ENCODE measurements at places on chromosomes 2 and 18. TPM values are rescaled to one million over a fixed set of nuclear protein-coding genes. Genes with fewer than 3 reads are reported as not detected.

- no peak for DNase-seq
Measured at GRCh38 chr2:235834781-235835180, 333.4 kb downstream of the GBX2 start.

DNA sequence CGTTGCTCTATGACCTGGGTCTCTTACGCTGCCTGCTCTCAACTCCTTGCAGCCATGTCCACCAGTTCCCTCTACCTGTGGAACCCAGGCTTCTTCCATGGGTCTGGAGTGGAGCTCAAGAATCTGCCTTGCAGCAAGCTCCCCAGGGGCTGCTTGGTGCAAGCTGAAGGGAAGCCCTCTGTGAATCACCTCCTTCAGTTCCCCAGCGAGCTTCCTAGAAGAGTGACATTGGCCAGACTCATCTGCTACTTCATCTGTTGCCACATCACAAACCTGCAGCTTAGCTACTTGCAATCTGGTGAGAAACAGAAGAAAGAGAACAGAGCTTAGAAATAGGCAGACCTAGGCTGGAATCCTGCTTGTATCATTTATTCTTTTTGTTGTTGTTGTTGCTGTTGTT lies 9.8 kb upstream of the EFR3B start:
- DNase-seq: no peak

NOL4 gene
- not detected for total RNA-seq

- DNase-seq: no peak
Measured at GRCh38 chr2:10678225-10678624, 11.6 kb downstream of the NOL10 start.

DNA sequence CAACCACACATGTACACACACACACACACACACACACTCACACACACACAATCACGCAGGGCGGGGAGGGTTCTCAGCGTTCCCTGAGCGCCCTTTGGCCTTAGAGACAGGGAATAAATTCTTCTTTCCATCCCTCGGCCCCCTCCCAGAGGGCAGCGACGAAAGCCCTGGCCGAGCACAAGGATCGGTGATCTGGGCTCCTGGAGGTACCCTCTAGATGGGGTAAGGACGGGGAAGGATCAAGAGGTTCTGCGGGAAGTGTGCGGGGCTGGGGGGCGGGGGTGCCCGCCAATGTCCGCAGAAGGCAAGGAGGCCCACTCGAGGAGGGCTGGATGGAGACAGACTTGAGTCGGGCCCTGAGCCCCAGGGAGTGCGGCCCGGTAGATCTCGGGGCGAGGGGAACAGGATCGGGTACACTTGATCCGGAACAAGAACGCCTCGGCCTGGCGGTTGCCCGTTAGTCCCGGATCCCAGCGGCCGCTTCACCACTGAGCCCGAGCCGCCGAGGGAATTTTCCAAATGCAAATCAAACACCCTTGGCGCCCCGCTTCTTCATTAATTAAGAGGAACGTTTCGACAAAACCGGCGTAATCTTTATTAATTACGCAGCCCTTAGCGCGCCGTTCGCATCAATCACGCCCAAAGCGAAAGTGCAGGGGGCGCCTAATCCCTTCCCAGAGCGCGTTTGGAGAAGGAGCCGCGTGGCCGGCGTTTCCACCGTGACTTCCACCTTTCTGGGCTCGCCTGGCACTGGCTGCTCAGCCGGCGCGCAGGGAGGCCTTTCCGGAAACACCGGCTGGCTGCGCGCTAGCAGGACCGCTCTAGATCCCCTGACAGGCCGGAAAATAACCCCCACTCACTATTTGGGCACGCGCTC lies 7.0 kb upstream of the PAX3 start:
- DNase-seq: no peak

DNA sequence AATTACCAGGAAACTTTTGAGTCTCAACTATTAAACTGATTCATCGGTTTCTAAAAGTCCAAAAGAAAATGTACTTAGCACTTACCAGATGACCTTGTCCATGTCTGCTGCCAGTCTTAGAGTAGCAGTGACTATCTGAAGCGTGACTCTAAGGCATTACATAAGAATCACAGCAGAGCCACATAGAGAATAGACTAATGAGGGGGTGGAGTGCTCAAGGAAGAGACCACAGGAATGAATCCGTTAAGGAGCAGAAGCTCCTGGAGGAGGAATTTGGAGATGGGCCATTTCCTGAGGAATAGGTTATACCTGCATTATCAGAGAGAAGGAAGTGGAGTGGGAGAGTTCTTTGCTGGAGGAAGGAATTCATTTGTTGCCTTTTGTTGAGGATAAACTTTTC lies 116.0 kb downstream of the MAP3K20 start:
- DNase-seq: no peak

DNA sequence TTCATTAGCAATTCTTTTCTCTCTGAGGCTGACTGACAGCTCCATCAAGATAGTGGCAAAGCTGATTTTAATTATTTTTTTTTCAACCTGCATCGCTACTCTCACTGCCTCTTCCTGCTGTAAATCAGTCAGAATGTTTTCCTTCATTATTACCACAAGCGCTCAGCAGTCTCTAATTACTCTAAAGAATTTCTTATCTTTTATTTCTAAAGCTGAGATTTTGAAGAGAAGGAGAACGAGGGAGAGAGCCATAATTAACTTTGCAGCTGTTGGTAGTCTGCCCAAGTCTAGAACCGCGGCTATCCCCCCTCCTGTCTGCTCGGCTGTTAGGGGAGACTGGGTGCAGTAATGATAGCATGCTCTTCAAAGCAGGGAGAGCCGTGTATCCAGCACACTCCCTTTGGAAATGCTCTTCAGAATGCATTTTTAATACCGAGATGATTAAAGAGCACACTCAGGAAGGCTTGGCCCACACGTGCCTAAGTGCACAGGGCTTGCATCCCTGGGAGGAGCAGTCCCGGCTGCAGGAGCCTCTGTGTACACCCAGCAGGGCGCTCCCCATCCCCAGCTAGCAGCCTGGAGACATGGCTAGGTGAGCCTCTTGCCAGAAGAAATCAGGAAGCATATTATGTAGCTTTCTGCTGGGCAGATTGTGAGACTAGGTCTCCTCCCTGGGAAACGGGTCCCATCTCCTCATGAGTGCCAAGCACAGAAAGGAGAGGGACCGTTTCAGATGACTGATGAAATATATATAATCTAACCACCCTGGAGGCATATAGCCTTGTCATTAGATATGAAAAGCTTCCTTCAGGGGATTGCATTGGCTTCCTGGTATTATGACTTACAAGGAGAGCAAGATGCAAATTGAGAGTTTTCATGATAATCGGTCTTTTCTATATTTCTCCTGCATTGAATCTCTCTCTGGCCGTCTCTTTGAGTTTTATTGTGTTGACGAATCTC lies 555.2 kb downstream of the CMPK2 start:
- no peak for DNase-seq

PRKRA gene
- 41.4 TPM for total RNA-seq

CNTNAP5 gene
- total RNA-seq: not detected

PSTPIP2 gene
- total RNA-seq: 3.4 TPM

- no peak for DNase-seq
Measured at GRCh38 chr18:59690996-59691395, 6.2 kb downstream of the CCBE1 start.

RTKN gene
- total RNA-seq: 10.4 TPM

DNA sequence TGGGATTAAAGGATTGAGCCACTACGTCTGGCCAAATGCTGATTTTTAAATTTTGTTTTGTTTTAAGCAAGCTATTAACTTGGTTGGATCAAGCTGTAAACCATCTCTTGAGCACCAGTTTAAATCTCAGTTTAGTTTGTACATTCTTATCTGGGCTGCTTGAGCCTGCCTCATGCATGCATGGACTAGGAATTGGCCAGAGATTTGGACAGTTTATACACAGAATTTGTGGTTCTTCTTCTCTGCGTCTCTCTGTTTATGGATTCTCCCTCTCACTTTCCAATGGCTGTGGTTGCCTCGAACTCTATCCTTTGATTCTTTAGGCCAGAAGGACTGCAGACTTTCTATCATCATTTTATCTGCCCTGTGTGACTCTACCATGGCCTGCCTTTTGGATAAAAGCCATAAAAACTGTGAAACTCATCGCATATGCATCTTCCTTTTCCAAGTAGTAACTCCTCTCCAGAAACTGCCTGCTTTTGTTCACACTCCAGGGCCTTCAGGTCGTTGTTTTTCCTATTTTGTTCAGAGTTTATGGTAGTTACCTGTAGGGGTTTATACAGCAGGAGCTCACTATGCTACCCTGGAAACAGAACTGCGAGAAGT lies 32.5 kb upstream of the PLB1 start:
- DNase-seq: no peak

GRCh38 chr18:10122988-10123950 lies 209.5 kb downstream of the VAPA start:
- DNase-seq: no peak

Measured in right atrium auricular region (tissue), 2 donors.